ENCODE measurements at places on chromosomes 13 and 19.
A peak's percentile ranks its signal among the peaks of the same experiment; 100 is the strongest.

GRCh38 chr13:42279080-42279479 lies 7.1 kb downstream of the AKAP11 start:
- no peak for ATAC-seq

DNA sequence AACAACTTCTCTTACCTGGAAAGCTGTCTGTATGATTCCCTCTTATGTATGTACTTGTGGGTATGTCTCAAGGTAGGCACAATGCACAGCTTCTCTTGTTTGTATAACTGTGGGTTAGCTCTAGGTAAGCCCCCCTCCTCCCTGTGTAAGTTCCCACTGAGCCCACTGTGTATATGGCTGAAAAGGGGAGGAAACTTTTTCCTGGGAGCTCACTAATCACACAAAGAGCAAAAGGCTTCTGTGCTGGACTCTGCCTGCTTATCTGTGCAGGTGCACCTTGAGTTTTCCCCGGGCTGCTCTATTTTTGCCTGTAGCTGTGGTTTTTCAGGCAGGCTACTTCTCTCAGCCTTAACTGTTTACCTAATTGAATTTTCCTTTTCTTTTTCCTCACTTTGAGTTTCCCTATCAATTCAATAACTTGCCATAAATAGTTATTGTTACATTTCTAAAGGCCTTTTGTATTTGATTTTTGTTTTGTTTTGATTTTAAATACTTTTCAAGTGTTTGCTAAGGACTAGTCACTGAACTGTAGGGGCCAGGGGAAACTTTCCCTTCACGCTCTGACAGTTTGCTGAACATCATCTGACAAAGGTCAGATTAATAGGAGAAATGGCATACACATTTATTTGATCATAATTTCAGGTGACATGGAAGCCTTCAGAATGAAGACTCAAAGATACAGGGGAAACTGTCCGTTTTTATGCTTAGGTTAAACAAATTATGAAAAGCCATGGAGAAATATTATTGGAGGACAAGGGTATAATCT lies 423.5 kb upstream of the ATXN8OS start:
- no peak for ATAC-seq

DNA sequence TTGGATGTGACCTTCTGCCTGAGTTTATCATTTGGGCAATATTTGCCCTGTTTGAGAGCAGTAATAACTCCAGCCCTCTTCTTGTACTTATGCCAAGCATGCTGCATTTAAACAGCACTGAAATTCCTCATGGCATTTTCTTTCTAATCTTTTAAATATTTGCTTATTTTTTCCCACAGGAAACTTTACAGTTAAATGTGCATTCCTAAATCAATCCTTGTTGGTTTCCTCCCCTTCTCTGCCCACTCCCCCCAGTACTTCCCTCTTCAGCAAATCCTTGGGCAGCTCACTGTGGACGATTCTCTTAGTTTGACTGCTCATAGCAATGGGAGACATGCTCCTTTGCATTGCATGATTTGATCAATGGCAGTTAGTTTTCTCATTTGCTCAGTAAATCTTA lies 68.7 kb downstream of the RAP2A start:
- no peak for ATAC-seq

GRCh38 chr13:21443171-21443570 lies 15.9 kb downstream of the ZDHHC20 start:
- ATAC-seq: no peak

DNA sequence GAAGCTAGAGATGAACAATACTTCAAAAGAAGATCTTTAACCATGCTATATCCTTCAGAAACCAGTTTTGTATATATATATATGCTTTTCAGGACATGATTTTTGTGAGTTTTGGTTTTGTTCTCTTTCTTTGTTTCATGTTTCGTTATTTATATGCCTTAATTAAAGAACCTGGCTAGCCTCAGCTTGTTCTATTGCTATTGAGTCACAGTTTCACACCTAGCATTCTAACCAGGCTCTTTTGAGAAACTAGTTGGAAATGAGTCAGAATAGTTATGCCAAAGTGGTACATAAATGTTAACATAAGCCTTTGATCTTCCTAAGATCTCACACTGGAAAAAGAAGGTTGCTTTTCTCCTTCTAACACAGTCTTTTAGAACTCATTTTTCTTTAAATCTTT lies 1925.2 kb downstream of the OLFM4 start:
- no peak for ATAC-seq

DNA sequence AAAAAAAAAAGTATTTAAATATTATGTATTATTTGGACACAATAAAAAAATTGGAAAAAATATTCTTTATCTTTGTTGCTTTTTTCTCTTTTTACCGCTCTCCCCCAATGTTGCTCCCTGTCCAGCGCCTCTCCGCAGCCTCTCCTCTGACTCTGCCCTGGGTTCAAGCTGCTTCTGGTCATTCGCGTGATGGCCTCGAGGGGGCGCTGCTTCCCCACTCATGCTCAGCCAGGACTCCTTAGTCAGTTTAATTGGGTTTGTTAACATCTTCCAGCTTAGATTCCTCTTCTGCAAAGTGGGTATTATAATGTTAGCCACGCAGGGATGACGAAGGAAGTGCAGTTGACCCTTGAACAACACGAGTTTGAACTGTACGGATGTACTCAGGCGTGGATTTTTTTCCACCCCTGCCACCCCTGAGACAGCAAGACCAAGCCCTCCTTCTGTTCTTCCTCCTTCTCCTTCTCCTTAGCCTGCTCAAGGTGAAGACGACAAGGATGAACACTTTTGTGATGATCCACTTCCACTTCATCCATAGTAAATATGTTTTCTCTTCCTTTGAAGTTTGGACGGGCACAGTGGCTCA lies 4.9 kb upstream of the NWD1 start:
- ATAC-seq: peak; percentile 74

DNA sequence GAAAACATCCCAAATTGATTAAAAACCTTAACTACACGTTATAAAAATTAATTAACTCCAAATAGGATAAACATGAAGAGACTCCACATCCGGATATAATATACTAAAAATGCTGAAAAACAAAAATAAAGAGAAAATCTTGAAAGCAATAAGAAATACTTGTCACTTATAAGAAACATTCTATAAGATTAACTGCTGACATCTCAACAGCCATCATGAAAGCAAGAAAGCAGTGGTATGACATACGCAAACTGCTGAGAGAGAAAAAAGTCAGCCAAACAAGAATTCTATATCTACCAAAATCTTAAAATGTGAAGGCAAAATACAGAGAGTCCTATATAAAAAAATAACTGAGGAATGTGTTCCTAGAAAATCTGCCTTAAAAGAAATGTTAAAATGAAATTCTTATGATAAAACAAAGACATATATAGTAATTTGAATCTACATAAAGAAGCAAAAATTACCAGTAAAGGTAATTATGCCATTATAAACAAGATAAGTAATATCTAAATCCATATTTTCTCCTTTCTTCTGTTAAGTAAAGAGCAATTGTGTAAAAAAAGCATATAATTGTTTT lies 1851.1 kb downstream of the PCDH9 start:
- no peak for ATAC-seq

- peak; percentile 61 for ATAC-seq
These were observed 126.7 kb downstream of the MAB21L1 start for GRCh38 chr13:35349673-35350278.

DNA sequence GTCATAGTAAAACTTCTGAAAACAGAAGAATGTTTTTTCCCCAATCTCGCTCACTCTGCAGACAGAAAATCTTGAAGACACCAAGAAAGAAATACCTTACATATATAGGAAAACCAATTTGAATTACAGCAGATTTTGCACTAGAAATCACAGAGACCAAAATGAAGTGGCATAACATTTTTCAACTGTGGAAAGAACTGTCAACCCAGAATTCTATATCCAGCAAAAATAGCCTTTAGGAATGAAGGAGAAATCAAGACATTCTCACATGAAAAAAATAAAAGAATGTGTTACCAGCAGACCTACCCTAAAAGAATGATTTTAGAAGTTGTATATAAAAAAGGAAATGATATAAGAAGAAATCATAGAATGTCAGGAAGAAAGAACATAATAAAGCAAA lies 28.7 kb downstream of the CCDC122 start:
- no peak for ATAC-seq

DNA sequence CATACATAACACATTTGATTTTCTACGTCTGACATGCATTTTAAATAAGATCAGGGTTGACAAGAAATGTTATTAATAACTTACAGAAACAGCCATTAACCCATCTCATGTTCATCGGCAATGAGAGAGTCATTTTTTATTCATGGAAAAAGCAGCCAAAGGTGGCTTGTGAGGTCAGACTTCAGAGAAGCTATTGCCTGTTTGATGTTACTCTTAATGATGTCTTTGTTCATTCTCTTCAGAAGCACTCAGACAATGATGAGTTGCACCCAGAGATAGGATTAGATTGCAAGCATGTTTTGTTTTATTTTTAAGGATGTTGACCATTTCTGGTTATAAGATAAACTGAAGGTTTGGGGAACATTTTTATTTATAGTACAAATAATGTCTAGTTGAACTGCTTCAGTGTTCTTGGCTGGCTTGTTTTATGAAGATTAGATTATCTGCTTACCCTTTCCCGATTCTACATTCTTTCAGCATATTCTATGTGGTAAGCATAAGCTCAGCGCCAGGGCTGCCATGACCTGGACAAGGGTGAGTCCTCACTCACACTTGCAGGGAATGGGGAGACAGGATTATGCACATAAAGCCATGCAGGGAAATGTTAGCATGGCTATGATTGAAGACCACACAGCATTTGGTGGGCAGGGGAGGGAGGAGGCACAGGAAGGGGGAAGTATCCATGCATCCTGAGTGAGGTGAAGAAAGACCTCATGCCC lies 288.1 kb downstream of the MTUS2 start:
- no peak for ATAC-seq

- no peak for ATAC-seq
These were observed 304.4 kb downstream of the DCLK1 start for GRCh38 chr13:35826626-35827254.

DNA sequence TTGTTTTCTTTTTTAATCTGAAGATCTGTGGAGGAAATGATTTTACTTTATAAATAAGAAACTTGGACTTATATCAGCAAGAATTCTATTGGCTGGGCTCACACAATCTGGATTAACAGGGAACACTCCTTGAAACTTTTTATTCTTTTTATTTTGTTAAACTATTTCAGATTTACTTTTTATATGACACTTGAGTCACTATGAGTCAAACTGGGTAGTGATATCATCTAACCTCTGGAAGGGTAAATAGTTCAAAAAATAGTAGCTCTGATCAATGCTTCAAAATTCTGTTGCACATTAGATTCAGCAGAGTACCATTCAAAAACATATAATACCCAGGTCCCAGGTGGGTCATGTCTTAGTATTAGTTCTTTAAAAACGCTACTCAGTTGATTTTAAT lies 55.1 kb upstream of the NBEA start:
- ATAC-seq: no peak

GRCh38 chr13:35388441-35389355 lies 87.8 kb downstream of the MAB21L1 start:
- peak; percentile 66 for ATAC-seq

DNA sequence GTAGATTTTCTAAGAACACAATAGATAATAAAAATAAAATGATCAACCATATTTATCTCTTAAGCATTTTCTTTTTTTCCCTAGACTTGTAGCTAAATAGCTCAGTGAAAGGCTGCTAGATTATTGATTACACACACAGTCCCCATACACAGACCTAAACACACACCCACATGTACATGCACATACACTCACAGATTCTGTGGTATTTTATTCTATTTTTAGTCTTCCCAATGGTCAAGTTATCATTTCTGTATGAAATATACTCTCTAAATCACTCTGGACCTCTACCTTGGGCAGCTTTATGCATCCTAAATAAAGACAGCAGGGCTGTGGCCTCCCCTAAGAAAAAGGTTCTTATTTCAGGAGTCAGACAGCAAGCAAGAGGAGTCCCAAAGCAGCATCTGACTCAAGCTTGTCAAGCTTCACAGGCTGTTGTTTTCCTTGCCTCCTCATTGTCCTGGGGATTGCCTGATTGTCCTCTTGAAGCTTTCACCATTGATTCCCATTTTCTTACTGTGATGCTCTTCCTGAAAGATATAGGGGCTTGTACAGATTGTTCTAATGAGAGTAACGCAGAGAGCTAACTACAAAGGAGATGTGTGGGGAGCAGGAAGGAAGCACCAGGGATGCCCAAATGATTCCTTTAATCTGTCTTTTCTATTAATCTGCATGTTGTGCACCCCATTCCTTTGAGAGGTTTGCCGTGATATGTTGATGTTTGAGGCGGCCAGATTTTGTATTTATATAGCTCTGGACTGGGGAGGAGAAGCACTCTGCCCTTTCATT lies 986.5 kb downstream of the PCDH17 start:
- ATAC-seq: no peak

DNA sequence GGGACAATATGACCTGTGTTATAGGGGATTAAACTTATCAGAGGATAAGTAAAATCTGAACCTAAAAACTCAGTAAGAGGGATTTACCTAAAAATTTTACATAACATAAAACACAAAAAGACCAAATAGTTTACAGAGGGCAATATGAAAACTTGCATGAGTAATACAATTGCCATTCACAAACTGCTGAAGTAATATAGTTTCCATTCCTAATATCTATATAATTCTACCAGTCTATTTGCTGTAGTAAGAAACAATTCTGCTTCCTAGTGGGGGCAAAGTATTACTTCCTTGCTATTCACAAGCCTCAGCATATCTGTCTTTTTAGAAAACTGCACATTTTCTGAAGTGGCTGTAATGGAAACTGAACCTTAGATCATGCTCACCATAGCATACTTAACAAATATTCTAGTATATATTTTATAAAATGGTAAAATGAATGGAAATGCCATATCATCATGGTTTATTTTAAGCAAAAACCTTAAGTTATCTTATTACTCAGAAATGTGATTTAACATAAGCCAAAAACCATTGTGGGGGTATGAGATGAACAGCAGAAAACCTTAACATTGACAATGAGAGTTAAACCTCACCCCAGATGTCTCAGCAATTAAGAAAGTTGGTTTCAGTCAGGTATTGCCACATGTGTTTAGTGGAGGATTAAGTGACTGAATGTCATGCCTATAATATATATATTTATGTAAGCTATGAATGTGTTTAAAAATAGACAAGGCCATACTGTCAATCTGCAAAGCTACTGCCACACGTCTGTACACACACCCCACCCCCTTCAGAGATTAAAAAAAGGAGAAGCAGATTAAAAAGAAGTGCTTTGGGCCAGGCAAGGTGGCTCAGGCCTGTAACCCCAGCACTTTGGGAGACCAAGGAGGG lies 136.8 kb downstream of the MIPEP start:
- peak; percentile 18 for ATAC-seq

DNA sequence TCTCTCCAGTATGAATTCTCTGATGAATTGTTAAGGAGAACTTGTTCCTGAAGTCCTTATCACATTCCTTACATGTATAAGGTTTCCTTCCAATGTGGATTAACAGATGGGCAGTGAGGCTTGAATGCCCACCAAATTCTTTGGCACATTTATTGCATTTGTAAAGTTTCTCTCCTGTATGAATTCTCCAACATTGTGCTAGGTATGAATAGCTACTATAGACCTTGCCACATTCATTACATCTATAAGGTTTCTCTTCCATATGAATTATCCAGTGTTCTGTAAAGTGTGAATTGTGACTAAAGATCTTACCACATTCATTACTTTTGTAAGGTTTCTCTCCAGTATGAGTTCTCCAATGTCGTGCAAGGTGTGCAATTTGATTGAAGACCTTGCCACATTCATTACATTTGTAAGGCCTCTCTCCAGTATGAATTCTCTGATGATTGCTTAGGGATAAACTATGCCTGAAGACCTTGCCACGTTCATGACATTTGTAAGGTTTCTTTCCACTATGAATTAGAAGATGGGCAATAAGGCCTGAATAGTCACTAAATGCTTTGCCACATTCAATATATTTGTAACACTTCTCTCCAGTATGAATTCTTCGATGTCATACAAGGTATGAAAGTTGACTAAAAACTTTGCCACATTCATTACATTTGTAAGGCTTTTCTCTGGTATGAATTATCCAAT lies 20.4 kb downstream of the ZNF578 start:
- ATAC-seq: no peak
